CD4-positive, alpha-beta memory T cell (primary cell): ENCODE measurements at places on chromosomes 6 and 20. TPM values are rescaled to one million over a fixed set of nuclear protein-coding genes. Genes with fewer than 3 reads are reported as not detected.

- no peak for DNase-seq
These were observed 180.4 kb downstream of the ZDHHC14 start for GRCh38 chr6:157561414-157561790.

MCCD1 gene
- not detected for total RNA-seq

DNA sequence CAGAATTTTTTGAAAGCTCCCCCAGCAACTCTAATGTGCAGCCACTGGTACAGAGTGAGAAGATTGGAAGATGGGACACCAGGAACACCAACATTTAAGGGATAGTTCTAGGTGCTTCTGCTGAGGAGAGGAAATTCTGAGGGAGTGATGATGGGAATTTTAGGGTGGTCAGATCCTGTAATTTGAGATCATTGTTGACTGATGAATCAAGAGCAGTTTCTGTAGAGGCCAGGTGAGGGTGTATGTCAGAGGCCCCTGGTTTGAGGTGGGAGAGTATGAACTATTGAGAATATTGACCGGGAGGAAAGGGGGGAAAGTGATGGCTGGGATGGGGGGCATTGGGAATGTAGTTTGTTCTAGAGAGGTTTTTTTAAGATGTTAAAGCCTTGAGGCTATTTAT, 47.2 kb downstream of the PTPRA start:
- no peak for DNase-seq

SNPH gene
- 14.3 TPM for total RNA-seq

- DNase-seq: no peak
These were observed 20.1 kb upstream of the FAM209A start for GRCh38 chr20:56504373-56505005.

GRCh38 chr6:87075168-87075567, 19.7 kb downstream of the CGA start:
- DNase-seq: no peak

TFAP2C gene
- not detected for total RNA-seq

- no peak for DNase-seq
These were observed 75.7 kb upstream of the UST start for GRCh38 chr6:148671085-148671484.

HLA-DMB gene
- total RNA-seq: 8.1 TPM

DNA sequence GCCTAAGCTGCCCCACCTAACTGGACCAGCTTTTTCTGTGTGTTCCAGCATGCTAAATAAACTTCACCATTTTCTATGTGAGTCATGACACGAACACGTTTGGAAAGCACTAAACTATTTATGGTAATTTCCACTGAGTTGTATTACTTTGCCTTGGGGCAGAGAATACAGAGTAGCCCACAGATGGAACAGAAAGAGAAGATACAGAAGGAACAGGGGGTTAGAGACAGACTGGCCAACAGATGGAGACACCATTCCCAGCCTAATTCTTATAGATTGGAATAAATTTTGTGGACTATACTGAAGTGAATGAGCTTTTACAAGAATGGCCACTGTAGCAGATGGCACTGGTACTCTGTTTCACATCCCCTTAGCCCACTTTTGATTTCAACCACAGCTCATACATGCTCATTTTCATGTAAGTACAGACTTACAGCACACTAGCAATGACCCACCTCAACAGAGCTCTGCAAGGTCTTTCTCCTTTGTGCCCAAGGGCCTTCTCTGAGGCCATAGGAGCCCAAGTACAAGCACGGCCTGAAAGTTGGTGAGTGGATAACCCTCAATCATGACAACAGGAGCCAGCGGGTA, 13.1 kb upstream of the NT5DC1 start:
- no peak for DNase-seq

DNA sequence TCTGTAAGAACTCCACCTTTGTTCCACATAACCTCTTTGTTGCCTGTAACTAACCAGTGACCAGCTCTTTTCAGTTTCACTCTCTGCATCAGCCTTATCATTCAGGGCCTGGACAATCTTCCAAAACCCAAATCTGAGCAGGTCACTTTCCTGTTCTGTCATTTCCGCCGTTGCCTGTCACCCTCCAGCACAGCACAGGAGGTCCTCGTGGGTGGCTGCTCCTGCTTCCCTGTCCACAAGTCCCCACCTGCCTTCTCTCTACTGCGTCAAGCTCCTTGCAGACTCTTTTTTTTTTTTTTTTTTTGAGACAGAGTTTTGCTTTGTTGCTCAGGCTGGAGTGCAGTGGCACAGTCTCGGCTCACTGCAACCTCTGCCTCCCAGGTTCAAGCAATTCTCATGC, 73.9 kb downstream of the MTHFD1L start:
- no peak for DNase-seq

GTSF1L gene
- not detected for total RNA-seq

- no peak for DNase-seq
These were observed 297.2 kb downstream of the GJA1 start for GRCh38 chr6:121732641-121733040.

- DNase-seq: no peak
These were observed 22.8 kb upstream of the KHDC1 start for GRCh38 chr6:73285674-73286283.
